D721Med (cell line): ENCODE measurements at places on chromosomes 7 and 10.

DNA sequence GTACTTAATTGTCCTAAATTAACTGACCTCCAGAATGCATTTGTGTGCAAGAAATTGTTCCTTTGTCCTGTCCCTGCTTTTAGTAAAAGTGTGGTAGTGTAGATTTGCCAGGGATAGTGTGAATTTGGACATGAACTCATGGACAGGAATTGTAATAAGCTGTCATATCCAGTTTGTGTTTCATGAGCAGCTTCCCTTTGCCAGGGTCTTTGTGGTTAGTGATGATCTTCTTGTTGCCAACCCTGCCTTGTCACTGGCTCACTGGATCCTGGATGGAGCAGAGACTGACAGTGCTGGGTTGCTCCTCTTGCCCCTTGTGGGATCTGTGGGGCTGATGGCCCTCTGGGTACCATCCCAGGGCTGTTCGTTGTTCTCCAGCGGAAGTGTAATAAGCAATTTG lies 110.1 kb downstream of the CCNY start:
- DNase-seq: no peak

DNA sequence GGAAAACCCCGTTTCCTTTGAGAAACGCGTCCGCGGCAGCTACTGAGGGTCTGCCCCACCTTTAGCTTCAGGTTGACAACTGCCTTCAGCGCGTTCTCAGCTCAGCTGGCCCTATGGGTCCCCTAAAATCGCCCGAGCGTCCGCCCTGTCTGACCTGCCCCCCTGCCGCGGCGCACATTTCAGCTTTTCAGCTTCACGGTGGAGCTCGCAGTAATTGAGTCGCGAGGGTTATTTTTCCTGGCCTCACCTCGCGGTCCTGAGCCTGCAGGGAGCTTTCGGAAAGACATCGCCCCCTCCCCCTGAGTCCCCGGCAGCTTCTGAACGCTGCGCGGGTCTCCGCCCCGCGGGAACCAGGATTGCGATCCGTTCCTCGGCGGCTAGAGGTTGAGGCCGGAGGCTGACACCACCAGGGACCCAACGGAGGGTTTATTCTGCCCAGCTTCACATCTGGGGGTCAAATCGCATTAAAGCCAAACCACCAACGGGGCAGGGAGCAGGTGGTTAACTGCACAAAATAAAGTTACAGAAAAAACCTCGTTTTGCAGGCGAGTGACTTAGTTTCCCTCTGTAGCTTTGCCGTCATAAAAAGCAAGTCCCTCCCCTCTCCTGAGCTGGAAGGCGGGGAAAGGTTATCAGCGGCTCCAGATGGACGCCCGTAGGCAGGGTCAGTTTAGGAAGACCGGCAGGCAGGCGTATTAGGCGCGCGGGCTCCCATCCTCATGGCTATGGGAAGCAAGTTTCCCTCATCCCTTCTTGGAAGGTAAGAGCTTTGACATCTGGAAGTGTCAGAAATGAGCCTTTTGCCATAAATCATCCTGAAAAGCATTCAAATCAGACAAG lies 11.0 kb downstream of the TWIST1 start:
- no peak for DNase-seq

GRCh38 chr10:52483587-52483986 lies 169.5 kb downstream of the DKK1 start:
- DNase-seq: no peak

DNA sequence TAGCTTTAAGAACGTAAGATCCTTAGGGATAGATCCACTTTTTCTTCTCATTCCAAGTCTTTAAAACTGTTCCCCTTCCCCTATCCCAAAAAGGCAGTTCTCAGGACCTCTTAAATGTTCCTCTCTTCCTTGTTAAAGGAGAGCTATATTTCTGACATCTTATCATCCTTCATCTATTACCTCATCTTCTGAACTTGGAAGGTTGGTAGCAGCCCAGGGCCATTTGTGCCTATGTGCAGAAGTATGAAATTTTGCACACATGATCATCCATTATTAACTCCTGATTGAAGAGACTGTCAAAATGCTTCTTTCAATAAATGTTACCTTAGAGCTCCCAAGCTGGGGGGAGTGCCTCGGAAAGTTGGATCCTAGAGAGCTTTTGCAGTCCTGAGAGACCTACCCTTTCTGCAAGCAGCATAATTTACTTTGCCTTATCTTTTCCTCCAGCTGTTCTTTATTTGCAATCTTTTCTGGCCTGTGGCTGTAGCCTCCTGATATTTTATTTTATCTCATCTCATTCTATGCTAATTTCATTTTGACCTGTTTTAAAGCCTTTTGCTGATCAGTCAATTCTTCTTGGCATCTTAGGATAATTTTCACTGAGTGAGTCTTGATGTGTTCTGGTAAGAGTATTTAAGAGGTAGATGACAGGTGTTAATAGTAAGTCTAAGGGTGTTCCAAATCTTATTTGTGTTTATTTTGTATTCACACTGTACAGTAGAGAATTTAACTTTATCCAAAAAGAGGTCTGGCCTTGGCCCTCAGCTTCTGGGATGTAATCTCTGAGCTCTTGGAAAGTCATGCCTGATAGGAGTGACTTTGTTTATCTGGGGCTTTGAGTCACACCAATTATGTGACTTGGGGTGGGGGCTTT lies 135.0 kb upstream of the PDLIM1 start:
- no peak for DNase-seq

- DNase-seq: no peak
Measured at GRCh38 chr10:18159557-18159956, 19.3 kb downstream of the CACNB2 start.

GRCh38 chr7:27088002-27088922 lies 7.5 kb downstream of the HOXA1 start:
- DNase-seq: no peak

- no peak for DNase-seq
Measured at GRCh38 chr10:3805791-3806461, 20.9 kb upstream of the KLF6 start.

DNA sequence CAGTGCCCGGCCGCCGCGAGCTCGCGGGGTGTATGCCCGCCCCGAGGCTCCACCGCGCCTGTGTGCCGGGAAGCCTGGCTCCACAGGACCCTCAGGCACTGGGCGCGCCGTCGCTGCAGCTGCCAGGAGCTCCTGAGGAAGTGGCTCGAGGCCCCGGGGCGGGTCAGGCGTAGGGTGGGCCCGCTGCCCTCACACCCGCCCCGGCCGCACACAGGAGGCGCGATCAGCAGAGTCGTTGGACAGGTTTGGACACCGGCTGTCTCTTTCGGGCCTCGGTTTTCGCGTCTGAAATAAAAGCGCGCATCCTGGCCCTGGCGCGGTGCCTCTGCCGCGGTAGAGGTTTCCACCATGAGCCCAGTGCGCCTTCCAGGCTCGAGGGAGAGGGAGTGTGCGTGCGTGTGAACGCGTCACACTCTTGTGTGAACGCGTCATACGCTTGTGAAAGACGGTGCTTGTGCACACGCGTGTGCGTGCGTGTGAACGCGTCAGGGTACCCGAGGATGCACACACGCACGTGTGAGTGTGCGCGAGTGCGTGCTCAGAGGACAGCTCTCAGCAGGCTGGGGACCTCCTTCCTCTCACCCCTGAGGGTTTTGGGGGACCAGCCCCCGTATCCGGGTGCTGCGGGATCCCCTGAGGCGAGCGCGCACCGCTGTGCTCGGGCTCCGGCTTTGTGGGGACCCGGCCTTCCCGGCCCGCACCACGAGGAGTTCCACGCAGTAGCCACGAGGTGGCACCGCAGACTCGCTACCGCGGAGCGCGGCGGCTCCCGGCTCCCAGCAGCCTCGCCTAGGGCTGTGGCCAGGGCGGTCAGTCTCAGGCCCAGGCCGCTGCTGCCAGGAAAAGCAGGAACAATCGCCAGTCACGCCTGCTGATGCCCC lies 83.8 kb downstream of the BMS1 start:
- peak; percentile 73 for DNase-seq

GRCh38 chr10:118966850-118967125 lies 62.7 kb upstream of the NANOS1 start:
- DNase-seq: no peak

GRCh38 chr7:148397551-148397950 lies 193.0 kb upstream of the C7orf33 start:
- DNase-seq: no peak

DNA sequence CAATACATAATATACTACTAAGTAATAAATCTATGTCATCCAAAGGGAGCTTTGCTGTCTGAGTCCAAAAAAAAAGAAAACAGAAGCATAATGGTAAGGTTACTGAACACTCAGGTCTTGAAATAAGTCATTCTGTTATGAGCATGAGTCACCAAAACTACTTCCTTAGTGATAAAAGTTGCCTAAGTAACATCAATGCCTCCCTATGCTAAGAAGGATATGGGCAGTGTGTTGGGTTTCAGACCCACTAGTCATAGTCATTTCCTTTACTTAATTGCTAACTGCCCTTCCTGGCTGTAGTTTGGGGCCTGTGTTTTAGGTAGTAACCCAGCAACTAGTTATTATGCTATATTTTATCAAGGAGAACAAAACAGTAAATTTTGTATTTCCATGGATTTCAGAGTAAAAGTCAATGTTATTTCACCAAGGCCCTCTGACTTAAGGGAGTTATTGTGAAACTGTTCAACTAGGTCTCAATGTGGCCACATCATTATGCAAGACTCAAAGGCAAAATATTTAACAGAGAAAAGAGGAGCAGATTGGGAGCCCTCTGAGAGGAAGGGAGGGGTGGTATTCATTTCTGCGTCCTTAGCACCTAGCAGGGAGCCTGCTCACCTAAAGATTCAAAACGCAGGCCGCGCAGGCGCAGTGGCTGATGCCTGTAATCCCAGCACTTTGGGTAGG lies 11.7 kb upstream of the VIM start:
- no peak for DNase-seq

DNA sequence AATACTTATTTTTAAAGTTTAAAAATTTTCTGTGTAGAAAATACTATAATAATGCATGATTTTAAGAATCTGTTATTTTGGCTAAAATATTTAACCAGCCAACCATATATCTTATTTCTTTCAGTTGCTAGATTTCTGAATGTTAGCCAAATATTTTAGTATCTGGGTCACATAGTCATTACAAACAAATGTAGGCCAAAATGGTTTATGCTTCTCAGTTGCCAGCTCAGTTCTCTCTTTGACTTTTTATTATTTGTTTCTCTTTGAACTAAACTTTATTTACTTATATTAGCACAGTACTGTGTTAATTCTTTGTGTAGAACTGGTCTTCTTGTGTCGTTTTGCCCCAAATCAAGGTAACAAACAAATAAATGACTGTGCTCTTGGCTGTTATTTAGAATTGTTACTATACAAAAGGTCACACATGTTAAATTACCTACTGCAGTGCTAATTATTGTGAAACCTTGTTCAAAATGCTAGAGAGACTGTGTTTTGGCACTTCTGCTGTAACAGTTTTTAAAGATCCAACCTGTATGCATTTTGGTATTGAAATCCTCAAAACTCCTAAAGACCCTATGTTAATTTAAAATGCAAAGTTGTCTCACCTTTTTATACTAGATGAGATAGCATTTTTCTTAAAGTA lies 39.8 kb downstream of the ZEB1 start:
- DNase-seq: no peak

DNA sequence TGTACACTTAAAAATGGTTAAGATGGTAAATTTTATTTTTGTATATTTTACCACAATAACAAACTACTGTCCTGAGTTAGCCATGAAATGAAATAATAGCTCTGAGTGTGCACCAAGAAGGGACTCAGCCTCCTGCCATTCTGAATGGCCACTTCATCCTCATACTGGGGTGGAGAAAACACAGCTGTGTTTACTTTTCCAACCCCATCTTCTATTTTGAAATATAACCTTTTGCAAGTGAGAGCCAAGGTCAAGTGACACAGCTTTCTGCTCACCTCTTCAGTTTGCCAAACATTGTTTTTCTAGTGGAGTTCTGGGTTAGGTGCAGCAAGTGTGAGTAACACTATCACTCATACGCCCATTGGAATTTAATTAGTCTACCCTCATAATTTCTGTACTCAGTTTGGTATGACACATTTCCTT lies 107.4 kb upstream of the GLCCI1 start:
- no peak for DNase-seq

- no peak for DNase-seq
Measured at GRCh38 chr7:81623251-81623855, 146.5 kb downstream of the HGF start.
